GM23248 (cell line): ENCODE measurements at places on chromosomes 5 and 9. TPM values are rescaled to one million over a fixed set of nuclear protein-coding genes. Genes with fewer than 3 reads are reported as not detected.
A peak's percentile ranks its signal among the peaks of the same experiment; 100 is the strongest.

The DCTN3 gene
- total RNA-seq = 77.1 and 130 TPM in 2 replicates

GRCh38 chr5:97131139-97131710, 11.2 kb downstream of the LIX1 start:
- DNase-seq = peak; percentile 63

DNA sequence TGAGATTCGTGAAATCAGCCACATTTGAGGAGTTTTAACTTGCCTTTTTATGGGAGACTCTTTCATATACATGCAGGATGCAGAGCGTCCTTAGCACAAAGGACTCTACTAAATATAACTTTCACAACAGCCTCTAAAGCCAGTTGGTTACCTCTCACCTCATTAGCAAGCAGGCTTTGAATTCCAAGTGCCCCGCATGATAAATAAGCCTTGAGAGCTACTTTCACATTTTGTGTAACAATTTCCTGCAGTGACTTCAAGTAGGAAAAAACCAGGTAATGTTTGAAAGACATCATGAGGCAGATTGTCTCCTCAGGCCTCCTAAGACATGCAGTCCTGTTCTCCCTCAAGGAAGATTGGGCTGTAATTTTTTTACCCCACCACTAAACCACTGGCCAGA, 50.5 kb downstream of the RALGPS1 start:
- DNase-seq = no peak

DNA sequence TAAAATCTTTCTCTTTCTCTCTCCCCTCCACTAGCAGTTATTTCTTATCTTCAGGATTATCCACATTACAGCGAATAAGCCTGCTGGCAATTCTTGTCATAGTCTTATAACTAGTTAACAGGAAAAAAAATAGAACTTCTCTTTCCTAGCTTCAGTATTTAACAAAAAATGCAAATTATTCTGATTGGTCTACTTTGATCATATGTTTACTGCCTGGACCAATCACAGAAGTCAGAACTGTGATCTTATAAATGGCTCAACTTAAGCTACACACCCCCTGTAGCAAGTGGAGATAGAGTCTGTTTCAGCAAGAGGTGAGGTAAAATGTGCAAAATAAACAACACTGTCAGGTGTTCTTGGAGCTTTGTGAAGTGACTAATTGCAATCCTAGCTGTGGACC, 389.4 kb upstream of the TUSC1 start:
- no peak for DNase-seq

GRCh38 chr5:136132087-136132486, 558 bp upstream of the SMAD5 start:
- DNase-seq = peak; percentile 33

GRCh38 chr5:159021136-159021900, 78.4 kb downstream of the EBF1 start:
- peak; percentile 49 for DNase-seq

The PCDHGB3 gene
- 2.8 and 4.0 TPM in 2 replicates for total RNA-seq

The DBN1 gene
- total RNA-seq = 224 and 257 TPM in 2 replicates

GRCh38 chr9:29213417-29214153, 1640.3 kb upstream of the C9orf72 start:
- no peak for DNase-seq

DNA sequence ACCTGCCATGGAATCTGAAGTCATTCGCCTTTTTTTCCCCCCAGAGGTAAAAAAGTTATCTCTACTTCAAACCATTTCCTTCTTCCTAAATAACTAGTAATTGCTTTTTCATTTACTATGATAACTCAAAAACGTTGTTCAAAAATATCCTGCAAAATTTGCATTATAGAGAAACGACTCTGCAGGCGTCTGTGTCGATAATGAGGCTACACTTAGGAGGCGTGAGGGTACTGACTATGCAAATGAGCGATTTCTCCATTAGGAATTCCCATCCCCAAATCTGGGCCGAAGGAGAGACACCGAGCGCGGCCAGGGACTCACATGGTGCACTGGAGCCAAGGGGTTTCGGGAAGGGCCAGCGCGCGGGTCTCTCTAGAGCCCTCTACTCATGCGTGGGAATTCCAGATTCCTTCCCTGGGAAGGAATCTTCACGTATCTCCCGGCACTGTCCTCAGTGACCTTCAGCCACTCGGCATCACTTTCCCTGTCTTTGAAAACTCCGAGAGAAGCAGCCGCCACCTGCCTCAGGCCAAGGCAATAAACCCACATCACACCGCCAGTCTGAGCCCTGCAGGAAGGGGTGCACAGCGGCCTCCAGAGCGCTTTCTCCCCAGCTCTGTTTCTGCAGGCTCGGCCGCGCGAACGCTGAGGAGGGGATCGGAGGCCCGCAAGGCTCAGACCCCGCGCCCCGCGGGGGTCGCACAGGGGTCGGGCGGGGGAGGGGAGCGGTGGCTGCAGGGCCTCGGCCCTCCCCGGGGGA, 718 bp upstream of the DENND4C start:
- peak; percentile 75 for DNase-seq

The GRHPR gene
- total RNA-seq = 146 and 160 TPM in 2 replicates

GRCh38 chr5:110463106-110463505, 263.4 kb downstream of the TMEM232 start:
- DNase-seq = peak; percentile 38

GRCh38 chr5:91830361-91830953, 447.3 kb upstream of the ARRDC3 start:
- peak; percentile 0 for DNase-seq

- DNase-seq = no peak
Measured at GRCh38 chr5:118777189-118777736, 211.1 kb downstream of the DTWD2 start.

DNA sequence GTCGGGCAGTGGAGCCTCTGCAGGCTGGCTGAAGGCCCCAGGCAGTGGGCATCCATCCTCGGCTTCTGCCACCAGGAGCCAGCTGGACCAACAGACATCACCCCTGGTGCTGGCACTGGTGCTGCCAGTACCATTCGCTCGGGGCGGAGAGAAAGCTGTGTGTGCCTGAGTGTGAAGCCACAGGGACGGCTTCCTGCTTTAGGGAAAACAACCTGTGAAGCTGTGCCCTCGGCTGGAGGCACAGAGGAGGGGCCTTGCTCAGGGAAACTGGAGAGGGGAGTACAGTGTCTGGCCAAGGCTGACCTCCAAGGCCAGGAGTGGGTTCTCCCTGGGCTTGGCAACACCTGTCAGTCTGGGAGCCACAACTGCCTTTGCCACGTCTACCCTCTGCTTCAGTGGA, 38.3 kb downstream of the NEK6 start:
- DNase-seq = no peak

GRCh38 chr5:41414598-41414997, 95.8 kb downstream of the PLCXD3 start:
- DNase-seq = peak; percentile 93

DNA sequence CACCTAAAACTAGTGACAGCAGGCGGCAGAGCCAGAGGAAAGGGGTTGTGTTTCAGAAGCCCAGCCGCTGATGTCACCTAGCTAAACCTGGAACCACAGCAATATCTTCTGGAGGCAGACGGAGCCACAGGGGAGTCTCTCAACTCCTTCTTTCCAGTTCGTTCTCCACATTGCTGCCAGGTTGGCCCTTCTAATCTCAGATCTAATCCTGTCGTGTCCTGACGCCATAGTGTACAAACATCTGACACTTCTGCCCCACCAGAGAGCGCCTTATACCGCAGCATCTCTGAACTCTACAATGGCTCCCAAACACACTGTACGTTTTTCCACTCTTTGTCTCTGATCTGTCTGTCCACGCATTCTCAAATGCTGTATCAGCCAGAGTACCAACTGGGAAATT, 240.0 kb downstream of the SMARCA2 start:
- no peak for DNase-seq

DNA sequence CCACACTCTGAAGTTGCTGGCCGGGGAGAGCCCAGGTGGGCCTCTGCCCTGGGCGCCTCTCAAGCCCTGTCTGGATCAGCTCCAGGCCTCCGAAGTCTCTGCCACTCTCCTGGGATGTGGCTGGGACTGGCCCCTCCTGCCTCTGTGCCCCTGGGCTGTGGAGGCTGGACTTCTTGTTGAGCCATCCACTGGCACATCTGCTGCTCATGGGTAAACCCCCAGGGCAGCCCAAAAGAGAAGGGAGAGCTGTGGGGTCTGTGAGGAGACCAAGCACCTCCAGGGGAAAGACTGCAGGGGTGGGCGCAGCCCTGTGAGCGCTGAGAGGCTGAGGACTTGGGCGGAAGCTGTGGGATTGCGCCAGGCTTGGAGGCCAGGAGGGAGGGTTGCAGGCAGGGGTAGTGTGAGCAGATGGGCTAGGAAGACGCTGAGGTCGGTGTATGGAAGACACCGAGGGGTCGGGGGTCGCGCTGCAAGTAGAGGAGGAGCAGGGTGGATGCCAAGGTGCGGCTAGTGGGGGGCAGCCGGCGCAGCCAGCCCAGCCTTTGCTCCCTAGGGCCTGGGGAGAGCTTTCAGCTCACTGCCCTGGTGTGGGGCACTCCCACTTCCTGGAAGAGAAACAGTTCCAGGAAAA, 118.1 kb downstream of the WNK2 start:
- DNase-seq = no peak

The PRR16 gene
- total RNA-seq = 32.5 and 33.0 TPM in 2 replicates

- DNase-seq = no peak
Measured at GRCh38 chr9:133713150-133713959, 24.8 kb downstream of the SARDH start.

- DNase-seq = peak; percentile 54
Measured at GRCh38 chr5:142446131-142446959, 121.5 kb upstream of the SPRY4 start.

DNA sequence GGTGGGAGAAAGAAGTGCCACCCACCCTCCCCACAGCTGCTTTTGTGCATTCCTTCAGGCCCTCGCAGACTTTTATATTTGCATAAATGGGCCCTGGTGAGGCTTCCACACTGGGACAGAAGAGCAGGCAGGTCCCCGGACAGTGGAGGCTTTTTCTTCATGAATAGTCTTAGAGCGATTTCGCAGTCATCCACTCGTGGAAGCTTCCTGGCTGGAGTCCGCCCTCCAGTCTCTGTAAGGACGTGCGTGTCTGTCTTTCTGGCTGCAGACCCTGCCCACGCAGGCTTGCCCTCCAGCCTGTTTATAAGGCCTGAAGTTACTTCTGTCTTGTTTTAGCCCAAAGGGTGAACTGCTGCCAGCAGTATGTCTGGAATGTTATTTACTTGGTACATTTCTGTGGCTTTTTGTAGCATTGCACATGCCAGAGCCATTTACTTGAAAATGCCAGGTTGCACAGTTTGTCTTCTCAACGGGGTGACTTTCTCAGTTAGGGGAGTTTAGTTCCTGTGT, 195.7 kb downstream of the AOPEP start:
- peak; percentile 95 for DNase-seq

The COL23A1 gene
- total RNA-seq = not detected in 2 replicates

- DNase-seq = no peak
Measured at GRCh38 chr9:97808415-97808814, 44.6 kb upstream of the FOXE1 start.

DNA sequence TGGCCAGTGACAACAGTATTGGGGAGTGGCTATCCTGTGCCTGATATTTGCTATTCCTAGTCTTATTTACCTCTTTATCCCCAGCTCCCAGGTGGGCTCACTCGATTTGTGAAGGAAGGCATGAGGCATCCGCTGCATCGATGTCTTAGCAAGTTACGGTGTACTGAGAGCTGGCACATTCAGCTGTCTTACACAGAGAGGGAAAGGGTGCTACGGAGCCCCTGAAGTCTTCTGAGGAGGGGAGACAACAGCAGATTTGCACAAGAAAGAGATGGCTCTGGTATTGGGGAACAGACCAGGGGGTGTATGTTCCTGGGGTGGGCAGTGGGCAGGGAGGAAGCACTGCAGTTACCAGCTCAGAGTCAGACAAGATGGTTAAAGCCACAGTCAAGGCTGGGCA, 172.6 kb downstream of the FGF18 start:
- DNase-seq = no peak
